Astrocyte (in vitro differentiated cells and primary cell): ENCODE measurements at places on chromosomes 1 and 21.

DNA sequence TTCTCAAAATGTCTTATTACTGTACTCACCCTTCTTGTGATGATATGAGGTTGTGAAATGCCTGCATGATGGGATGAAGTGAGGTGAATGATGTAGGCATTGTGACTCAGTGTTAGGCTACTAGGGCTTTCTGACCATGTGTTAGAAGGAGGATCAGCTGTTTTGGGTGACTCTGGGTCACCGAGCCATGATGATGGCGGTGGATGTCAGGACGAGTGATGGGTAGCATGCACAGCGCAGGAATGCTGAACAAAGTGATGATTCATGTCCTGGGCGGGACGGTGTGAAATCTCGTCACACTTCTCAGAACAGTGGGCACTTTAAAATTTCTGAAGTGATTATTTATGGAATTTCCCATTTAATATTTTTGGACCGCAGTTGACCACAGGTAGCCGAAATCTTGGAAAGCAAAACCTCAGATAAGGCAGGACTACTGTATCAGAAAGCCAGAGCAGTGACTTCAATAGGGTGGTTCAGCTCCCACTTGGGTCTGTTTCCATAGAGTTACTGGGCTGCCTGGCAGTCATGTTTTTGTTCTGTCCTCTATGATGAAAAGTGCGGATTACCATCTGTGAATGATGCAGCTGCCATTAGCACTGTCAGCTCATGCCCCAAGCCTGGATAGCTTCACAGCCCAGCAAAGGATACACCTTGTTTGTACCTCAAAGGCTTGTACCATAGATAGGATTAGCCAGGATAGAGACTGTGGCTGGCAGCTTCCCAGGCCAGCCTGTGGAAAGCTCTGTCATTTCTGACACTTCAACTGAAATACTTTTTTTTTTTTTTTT lies 26.6 kb downstream of the IL6R start:
- DNase-seq: peak; percentile 99

- DNase-seq: no peak
Measured at GRCh38 chr1:228530951-228531731, 44.0 kb downstream of the RNF187 start.

GRCh38 chr1:25210728-25211127 lies 21.6 kb downstream of the SYF2 start:
- DNase-seq: no peak

DNA sequence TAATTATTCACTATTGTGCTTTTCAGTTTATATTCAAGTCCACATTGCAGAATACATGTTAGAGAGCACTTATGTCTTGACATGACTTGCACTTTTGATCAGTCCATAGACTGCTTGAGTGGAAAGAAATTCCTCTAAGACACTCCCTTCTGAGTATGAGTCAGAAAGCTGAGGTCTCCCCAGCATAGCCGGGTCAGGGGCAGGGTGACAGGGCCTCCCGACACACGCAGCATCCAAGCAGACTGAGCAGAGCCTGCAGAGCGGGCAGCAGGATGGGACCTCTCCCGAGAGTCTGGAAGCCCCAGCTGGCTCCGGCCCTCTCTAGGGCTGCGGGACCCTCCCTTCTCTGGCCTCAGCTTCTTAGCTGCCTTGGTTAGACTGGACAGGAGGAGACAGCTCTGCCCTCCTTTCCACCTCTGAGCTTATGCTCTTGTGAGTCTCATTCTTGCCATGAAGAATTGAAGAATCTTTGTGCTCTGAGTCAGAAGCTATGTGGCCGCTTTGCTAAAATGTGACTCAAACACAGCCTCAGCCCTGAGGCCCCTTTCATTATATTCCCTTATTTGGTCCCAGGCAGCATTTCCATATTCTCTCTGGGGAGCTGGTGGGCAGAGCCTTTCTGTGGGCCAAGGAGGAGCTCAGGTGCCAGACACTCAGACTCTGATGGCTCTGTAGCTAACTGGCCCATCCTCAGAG lies 11.2 kb upstream of the CAPN2 start:
- DNase-seq: peak; percentile 97

DNA sequence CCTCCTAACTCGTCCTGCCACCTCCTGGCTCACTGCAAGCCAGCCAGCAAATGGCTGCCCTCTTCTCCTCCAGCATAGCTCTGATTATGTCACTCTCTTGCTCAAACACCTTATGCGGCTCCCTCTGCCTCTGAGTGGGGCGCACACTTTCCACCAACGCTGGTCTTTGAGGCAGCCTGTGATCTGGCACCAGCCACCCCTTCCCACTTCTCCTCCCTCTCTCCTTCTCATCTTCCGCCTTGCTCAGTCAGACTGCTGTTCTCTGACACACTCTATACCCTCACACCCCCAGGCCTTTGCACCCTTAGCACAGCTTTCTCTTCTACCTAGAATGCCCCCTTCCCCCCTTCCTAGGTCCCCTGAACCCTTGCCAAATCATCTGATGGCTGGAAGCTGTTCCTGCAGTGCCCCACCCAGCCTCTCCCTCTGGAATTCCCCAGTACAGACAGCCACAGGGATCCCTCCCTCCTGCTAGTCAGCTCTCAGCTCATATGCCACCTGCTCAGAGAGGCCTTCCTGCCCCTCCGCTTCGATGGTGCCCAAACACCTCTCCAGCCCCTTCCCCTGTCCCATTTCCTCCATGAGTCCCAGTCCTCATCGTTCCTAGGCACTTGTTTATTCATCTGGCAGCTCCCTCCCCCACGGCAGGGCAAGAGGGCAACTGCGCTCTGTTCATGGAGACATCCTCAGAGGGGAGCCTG lies 21.7 kb upstream of the PEF1 start:
- peak; percentile 41 for DNase-seq

- DNase-seq: no peak
Measured at GRCh38 chr1:50332941-50333594, 90.2 kb downstream of the DMRTA2 start.

DNA sequence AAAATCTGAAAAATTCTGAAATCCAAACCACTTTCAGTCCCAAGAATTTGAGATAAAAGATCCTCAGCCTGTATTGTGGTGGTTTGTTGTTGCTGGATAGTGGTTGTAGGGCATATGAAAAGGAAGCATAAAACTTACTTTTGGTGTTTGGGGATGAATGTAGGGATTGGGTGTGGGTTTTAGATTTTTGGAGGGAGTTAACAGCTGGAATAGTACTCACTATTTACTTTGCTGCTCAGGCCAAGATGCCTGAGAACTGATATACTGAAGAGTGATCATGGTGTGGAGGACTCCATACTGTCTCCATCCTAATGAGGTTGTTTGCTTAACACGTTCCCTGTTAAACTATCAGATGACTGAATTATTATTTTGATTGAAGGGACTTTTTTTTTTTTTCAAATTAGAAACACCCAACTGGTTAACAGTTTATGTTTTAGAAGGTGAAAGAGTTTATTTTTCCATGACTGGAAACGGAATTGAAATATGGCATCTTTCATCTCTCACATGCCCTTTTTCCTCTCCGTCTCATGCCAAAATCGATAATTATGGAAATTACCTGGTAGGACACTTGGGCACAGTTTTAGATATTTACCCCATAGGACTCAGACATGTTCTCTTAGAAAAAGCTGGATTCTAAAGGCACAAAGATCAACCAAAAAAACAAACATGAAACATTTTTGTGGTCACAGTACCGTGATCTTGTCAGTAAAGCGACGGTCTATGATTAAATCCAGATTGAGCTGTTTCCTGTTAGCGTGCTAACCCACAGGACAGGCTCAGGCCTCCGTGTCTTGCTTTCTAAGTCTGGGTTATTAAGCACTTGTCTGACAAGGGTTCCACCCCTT lies 37.3 kb downstream of the RGL1 start:
- DNase-seq: peak; percentile 97

GRCh38 chr1:56399326-56399725 lies 180.0 kb downstream of the PLPP3 start:
- peak; percentile 42 for DNase-seq

GRCh38 chr1:43587594-43587993 lies 56.9 kb downstream of the PTPRF start:
- DNase-seq: peak; percentile 8

- DNase-seq: no peak
Measured at GRCh38 chr1:20555758-20556120, 3.4 kb downstream of the FAM43B start.

DNA sequence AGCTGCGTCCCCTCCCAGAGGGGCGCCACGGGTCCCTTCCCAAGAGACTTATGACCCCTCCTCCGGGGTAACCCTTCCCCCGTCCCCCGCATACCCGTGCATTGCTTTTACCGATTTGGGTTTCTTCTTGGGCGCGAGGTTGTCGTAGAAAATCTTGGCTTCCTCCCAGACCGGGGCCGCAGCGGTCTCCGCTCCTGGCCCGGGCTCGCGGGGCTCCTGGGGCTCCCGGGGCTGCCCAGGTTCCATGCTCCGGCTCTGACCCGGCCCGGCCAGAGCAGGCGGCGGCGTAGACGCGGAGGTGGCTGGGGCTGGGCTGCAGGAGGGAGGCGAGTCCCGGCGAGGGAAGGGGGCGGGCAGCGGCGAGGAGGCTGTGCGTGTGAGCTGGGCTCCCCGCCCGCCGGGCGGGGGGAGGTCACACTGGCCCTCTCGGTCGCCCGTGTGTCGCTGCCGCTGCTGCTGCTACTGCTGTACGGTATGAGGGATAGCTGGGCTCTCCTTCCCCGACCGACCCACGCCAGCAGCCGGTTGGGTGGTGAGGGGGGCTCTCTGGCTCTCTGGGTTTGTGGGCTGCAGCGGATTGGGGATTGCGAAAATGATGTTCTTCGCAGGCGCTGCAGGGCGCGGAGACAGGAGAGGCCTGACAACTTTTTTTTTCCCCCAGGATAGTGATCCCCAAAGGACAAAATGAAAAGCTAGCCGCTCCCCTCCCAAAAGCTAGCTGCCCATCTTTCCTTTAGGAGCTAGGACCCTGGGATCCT lies at the start of gene NT5C1A:
Gene NT5C1A (minus strand): TSS at position 315 of the 758 bp plus-strand sequence. CDS start 69 bp downstream, at position 246.
- DNase-seq: no peak

- peak; percentile 52 for DNase-seq
Measured at GRCh38 chr1:185360714-185361113, 43.7 kb upstream of the IVNS1ABP start.

DNA sequence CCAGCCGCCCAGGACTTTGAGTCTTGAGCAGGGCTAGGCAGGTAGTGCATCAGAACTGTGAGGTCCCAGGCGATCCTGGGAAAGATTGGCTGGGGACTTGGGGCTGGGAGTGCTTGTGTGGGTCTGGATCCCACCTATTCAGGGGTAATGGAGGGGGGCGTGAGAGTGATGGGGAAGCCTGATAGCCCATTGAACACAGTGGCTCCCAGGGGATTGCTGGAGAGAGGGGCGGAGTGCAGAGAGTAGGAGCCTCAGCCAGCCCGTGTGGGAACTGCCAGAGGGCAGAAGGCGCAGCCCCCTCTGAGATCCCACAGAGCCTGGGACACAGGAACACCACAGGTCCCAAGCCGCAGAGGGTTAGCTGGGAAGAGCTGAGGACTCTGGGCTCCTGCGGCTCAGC lies 19.3 kb upstream of the PDZK1IP1 start:
- no peak for DNase-seq

- DNase-seq: no peak
Measured at GRCh38 chr1:43506233-43506632, 24.4 kb upstream of the PTPRF start.

- DNase-seq: peak; percentile 88
Measured at GRCh38 chr1:58456470-58456869, 90.1 kb downstream of the OMA1 start.

DNA sequence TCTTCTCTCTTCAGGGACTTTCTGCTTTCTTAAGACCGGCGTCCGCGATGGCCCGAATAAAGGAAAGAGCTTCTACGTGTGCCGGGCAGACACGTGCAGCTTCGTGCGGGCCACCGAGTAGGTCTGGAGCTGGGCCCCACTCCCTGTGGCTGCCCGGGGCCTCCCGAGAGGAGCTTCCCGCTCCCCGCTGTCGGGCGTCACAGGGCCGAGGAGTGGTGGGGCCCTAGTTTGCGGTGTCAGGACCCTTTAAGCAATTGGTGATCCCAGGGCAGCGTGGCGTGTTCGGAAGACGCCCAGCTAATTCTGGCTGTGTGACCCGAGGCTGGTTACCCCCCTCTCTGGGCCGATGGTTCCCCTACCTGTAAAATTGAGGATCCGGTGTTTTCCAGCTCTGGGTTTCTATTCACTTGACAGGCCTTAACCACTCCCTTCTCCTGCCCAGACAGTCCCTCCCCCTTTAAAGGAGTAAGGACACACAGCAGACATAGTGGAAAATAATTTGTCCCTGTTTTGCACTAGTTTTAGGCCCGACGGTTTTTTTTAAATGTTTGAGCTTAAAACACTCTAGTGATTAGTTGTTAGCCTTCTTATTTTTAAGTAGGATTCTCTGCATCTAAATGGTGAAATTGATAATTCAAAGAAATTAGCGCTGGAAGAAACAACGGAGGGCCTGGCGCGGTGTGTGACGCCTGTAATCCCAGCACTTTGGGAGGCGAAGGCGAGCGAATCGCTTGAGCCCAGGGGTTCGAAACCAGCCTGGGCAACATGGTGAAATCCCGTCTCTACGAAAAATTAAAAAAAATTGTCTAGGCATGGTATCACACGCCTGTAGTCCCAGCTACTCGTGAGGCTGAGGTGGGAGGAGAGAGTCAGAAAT lies 553 bp downstream of the TTF2 start:
- DNase-seq: peak; percentile 55

- DNase-seq: peak; percentile 78
Measured at GRCh38 chr1:233668725-233669294, 54.9 kb downstream of the KCNK1 start.

GRCh38 chr1:92461364-92462097 lies 25.2 kb downstream of the GFI1 start:
- no peak for DNase-seq

DNA sequence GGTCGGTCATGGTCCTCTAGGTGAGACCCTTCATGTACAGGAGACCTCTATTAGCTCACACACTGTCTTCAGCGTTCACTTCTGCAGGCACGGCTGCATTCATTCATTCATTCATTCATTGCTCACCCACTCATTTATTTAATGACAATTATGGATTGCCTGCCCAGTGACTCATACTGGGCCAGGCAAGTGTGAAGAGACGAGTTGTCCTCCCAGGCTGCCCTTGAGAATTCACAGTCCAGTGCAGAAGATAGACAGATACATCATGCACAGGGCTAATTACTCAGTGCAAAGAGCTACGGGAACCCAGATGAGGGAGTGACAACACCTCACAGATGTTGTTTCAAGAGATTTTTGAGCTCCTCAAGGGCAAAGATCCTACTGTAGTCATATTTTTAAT lies 248.4 kb downstream of the TNR start:
- DNase-seq: no peak

GRCh38 chr1:42992054-42992571 lies 33.4 kb upstream of the SLC2A1 start:
- DNase-seq: no peak

- DNase-seq: no peak
Measured at GRCh38 chr1:71882226-71882625, 400.1 kb downstream of the NEGR1 start.
